ENCODE measurements at places on chromosomes 3 and 15.

DNA sequence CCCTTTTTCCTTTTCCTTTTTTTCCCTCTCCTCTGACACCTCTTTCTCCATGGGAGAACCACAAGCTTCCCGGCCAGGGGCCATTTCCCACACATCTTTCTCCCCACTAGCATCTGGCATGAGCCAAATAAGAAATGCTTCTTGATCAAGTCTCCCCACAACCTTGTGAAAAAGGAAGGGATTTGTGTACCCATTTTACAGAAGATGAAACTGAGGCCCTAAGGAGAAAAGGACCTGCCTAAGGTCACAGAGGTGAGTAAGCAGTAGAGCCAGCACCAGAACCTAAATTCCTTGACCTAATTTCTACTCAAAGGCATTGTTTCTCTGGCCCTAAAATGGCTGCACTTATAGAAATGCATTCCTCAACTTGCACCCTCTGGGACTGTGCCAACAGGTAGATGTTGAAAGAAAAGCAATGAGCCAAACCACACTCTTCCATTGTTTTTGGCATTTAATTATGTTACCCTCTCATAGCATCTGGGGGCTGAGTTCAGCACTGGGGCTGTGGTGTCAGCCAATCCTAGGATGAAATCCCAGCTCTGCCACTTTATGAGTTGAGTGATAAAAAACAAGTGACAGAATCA is 81.7 kb upstream of the TLE3 start:
- no peak for DNase-seq

- DNase-seq: no peak
Measured at GRCh38 chr3:169836942-169837275, 24.2 kb upstream of the LRRC34 start.

DNA sequence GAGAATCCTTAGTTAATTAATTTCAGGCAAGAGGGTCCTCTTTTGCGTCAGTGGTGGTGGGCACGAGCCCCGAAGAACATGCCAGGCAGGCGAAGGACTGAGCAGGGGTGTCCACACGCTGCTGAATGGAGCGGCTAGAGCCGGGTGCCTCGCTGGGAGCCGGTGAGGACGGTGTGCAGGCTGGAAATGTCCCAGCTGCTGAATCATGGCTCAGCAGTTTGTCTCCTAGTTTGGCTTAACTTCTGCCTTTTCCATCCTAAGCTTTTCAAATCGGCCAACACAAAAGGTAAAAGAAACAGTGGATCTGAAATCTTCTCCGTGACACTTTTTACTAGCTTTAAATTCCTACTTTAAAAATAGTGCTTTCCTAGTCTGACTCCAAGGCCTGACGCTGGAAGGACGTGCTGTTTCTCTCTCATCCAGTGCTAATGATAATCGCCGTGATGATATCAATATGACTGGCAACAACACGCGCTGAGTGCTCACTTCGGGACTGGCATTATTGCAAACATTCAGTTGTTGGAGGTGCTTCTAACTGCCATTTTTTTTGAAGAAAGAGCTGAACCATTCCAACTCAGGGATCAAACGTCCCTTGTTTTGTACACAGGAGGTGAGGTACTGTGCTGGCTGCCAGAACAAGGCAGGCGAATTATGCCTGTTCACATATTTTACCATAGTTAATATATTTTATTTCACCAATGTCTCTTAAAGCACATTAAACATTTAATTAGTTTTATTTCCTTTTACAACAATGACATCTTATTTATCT is 19.8 kb downstream of the PCSK6 start:
- DNase-seq: no peak

- DNase-seq: no peak
Measured at GRCh38 chr15:76024021-76024768, 12.0 kb upstream of the NRG4 start.

- no peak for DNase-seq
Measured at GRCh38 chr3:159919873-159920272, 68.8 kb upstream of the IL12A start.
